HT1080 (cell line): ENCODE measurements at places on chromosomes 2 and 18. TPM values are rescaled to one million over a fixed set of nuclear protein-coding genes. Genes with fewer than 3 reads are reported as not detected.

DNA sequence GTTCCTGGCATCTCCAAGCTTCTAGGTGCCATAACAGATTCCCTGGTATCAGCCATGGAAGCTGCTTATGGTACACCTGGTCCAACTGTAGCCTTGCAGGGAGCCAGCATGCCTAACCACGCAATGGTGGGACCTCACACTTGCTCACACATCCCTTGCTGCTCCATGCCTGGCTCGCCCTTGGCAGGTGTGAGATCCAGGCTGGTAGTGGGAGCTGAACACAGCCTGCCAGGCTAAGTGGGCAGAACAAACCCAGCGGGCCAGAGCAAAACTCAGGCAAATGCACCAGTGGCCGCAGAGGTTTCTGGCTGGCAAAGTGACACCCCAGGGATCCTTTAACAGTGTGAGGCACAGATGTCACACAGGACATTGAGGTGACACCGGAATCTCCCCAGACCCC lies 185.8 kb downstream of the NDUFA10 start:
- no peak for DNase-seq

The MDH1B gene
- total RNA-seq = 0.29 and 1.1 TPM in 2 replicates

GRCh38 chr2:173957517-173957916 lies 7.7 kb downstream of the SP3 start:
- DNase-seq = no peak

- no peak for DNase-seq
Measured at GRCh38 chr18:68874361-68874760, 76.5 kb downstream of the CCDC102B start.

The SKOR2 gene
- not detected in 2 replicates for total RNA-seq

GRCh38 chr2:75605770-75606529 lies 40.6 kb upstream of the MRPL19 start:
- peak; percentile 98 for DNase-seq

DNA sequence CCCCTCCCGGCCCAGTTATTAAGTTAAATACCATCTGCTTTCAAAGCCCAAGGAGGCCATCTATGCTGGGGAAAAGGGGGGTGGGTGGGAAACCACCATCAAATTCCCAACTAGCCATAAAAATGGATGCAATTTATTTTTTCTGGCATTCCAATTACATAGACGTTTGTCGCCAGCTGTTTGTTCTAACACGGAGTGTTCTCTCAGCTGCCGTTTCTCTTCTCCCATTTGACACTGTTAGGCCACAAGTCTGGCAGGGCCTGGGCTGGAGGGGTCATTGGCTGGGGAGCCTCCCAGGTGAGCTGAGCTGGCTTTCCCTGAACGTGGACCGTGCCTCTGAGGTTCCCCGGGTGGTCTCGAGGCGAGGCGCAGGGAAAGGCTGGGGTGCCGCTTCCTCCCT lies 16.6 kb downstream of the ATOH8 start:
- DNase-seq = no peak

The ANKRD30BL gene
- total RNA-seq = not detected in 2 replicates
